ENCODE measurements at places on chromosomes 3 and 15.

DNA sequence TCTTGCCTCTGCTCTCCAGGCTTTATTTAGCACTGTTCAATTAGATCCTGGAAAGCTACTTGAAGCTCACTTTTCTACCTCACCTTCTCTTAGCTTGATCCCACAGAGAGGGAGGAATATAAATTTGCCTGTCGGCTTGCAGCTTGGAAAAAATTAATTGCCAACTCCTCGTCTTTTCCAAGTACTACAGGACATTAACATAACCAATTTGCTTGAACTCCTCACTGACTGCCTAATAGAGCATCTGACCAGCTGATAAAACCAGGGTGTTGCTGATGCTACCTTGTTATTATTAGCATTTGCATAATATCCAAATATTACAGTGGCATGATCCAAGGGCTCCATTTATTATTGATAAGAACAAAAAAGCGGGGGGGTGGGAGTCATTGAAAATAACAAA is 561.8 kb downstream of the MCTP2 start:
- no peak overlapping the region for H3K27ac ChIP-seq
- peaks cover 7% of the 10 kb centered on the region for H3K36me3 ChIP-seq
- DNase-seq: no peak
- H3K4me3 ChIP-seq: no peak overlapping the region
- H3K27me3 ChIP-seq: peaks cover 2% of the 10 kb centered on the region

- no peaks in the 10 kb centered on the region for H3K27me3 ChIP-seq
- H3K4me3 ChIP-seq: no peak overlapping the region
- no peaks in the 10 kb centered on the region for H3K36me3 ChIP-seq
- no peak overlapping the region for H3K27ac ChIP-seq
- peaks cover 14% of the 10 kb centered on the region for H3K4me1 ChIP-seq
Observed at GRCh38 chr3:108127301-108127988, 36.6 kb upstream of the CD47 start.

GRCh38 chr3:64215559-64215958 is 9.7 kb downstream of the PRICKLE2 start:
- no peaks in the 10 kb centered on the region for H3K36me3 ChIP-seq
- no peaks in the 10 kb centered on the region for H3K27me3 ChIP-seq
- no peak overlapping the region for H3K27ac ChIP-seq
- DNase-seq: no peak

- peak overlapping the region; percentile 15 for H3K4me3 ChIP-seq
- DNase-seq: no peak
- H3K4me1 ChIP-seq: no peaks in the 10 kb centered on the region
- peaks cover 3% of the 10 kb centered on the region for H3K27me3 ChIP-seq
Observed at GRCh38 chr3:52690560-52690959, 4.7 kb downstream of the GNL3 start.

DNA sequence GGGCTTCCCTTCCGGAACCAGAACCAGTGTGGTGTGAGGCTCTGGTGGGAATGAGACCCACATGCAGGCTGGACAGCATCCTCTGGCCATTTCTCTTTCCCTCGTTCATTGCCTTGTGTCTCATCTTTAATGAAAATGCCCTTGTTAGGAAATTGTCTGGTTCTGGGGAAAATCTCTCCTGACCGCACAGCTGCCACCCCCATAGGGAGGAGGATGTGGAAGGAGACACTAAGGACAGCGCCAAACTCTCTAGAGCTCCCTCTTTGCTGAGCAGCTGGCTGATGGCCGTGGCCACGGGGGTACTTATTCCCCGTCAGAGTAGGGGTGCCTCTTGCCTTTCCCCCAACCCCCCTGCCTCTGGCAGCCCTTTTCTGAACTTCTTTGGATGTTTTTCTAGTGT is 297.6 kb upstream of the C2CD4B start:
- H3K36me3 ChIP-seq: no peaks in the 10 kb centered on the region
- peaks cover 3% of the 10 kb centered on the region for H3K27me3 ChIP-seq
- no peak overlapping the region for H3K27ac ChIP-seq
- H3K4me3 ChIP-seq: no peak overlapping the region

DNA sequence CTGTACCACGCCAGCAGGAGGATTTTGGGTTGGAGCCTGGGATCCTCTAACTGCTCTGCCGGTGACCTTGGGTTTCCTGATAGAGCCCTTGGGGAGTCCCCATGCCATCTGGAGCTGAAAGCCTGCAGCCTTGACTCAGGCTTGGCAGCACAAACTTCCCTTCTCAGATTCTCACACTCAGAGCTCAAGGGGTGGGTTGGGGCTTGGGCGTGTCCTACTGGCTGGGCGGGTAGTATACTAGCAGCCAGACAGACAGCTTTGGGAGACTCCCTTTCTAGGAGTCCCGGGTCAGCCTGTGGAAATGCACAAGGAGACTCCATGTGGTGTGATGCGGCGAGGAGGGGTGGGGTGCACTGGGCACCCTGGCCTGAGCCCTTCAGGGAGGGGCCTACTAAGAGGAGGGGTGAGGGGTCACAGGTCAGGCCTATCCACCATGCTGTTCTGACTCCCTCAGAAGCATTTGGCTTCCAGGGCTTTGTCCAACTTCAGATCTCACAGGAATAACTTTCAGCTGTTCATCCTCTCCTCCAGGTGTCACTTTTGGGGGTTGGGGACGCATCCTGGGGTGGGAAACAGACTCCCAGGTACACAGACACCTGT is 21.6 kb upstream of the PLXNA1 start:
- H3K27ac ChIP-seq: no peak overlapping the region
- H3K27me3 ChIP-seq: peaks cover 13% of the 10 kb centered on the region
- H3K4me3 ChIP-seq: no peak overlapping the region
- H3K36me3 ChIP-seq: peaks cover 5% of the 10 kb centered on the region

DNA sequence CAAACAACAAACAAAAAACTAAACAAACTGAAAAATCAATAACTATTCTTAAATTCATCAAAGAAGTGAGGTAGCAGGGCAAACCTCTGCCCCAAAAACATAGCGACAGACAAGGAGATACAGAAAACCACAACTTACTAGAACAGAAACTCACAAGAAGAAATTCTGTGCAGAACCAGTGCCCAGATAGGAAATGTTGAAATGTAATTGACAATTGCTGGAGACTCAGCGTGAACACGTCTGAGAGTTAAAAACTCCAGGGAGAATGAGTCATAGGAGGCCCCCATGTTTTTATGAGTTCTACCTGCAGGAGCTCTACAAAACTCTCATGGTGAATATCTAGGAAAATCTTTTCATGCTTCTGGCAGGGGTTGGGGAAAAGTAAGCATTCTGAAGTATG is 95.5 kb upstream of the SETMAR start:
- no peak overlapping the region for H3K27ac ChIP-seq
- no peaks in the 10 kb centered on the region for H3K27me3 ChIP-seq
- peaks cover 3% of the 10 kb centered on the region for H3K4me1 ChIP-seq
- no peak for DNase-seq

DNA sequence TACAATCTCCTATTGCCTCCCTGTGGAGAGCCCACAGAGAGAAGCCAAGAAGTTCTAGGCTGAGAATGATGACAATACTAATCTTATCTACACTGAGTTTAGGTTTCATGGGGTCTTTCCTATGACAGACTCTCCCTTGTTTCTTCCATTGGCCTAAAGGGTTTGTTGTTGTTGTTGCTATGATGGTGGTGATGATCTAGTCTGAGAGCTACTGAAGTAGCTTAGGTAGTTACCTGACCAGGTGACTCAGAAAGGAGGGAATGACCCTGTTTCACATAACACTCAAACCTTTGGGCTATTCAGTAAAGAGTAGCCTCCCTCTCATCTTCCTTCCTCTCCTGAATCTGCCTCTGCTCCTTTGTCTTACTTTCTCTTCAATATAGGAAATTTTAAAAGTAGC is 170.2 kb downstream of the GMNC start:
- peaks cover 1% of the 10 kb centered on the region for H3K27me3 ChIP-seq
- no peaks in the 10 kb centered on the region for H3K4me1 ChIP-seq
- H3K4me3 ChIP-seq: no peak overlapping the region
- DNase-seq: no peak
- no peaks in the 10 kb centered on the region for H3K36me3 ChIP-seq
- H3K27ac ChIP-seq: no peak overlapping the region

DNA sequence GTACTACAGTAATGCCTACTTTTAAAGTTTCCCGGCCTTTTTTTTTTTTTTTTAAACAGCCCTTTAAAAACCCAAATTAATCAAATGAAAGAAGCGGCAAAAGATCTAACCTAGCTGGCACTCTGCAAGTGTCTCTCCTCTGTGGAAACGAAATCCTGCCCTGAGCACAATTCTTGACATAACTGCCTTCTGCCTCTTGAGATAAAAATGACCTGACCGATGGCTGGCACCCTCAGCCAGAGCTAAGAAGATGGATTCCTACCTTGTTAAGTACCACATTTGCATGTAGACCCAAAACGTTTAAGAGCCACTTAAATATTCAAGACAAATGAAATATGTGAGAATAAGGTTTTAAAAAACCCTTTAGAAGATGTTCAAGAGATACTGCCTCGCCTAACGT is 16.6 kb upstream of the SLC12A8 start:
- no peak overlapping the region for H3K27ac ChIP-seq
- no peak overlapping the region for H3K4me3 ChIP-seq
- H3K36me3 ChIP-seq: no peaks in the 10 kb centered on the region
- H3K27me3 ChIP-seq: no peaks in the 10 kb centered on the region
- no peaks in the 10 kb centered on the region for H3K4me1 ChIP-seq

DNA sequence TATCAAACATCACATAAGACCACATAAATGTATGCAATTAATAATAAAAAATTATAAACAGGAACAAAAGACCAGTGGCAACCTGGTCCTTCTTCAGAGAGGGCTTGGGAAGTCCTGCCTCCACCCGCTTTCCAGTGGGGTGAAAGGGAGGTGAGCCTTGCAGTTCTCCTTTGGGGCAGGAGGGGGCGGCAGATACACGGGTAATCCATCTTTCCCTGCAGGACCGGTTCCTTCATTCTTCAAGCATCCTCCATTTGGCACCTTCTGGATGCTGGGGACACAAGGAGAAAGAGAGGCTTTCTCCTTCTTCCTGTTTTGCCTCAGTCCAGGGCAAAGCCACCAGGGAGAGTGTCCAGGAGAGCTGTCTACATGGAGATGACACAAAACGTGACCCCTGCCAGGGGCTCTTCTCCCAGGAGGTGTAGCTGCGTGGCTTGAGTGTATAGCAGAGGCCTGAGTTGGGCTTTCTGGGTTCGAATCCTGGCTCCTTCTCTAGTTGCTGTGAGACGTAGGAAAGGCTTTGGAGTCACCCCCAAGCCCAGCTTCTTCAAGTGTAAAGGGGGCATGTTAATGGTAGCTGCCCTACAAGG is 23.2 kb downstream of the RPLP1 start:
- no peak overlapping the region for H3K27ac ChIP-seq
- DNase-seq: peak; percentile 89
- peaks cover 6% of the 10 kb centered on the region for H3K27me3 ChIP-seq
- peaks cover 14% of the 10 kb centered on the region for H3K36me3 ChIP-seq

DNA sequence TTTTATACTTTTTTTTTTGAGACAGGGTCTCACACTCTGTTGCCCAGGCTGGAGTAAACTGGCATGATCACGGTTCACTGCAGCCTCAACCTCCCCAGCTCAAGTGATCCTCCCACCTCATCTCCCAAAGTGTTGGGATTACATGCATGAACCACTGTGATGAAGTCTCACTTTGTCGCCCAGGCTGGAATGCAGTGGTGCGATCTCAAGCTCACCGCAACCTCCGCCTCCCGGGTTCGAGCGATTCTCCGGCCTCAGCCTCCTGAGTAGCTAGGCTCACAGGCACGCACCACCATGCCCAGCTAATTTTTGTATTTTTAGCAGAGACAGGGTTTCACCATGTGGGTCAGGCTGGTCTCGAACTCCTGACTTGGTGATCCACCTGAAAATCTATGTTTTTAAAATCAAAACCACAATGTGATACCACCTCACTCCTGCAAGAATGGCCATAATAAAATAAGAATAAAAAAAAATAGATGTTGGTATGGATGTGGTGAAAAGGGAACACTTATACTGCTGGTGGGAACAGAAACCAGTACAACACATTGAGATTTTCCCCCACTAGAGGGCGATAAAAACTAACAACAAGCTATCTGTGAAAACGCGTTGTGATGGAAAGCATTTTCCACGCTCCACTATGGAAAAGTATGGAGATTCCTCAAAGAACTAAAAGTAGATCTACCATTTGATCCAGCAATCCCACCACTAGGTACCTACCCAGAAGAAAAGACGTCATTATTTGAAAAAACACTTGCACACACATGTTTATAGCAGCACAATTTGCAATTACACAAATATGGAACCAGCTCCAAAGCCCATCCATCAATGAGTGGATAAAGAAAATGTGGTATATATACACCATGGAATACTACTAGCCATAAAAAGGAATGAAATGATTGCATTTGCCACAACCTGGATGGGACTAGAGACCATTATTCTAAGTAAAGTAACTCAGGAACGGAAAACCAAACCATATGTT is 26.8 kb upstream of the OCA2 start:
- H3K27ac ChIP-seq: peak overlapping the region; percentile 70
- no peak for DNase-seq
- no peak overlapping the region for H3K4me3 ChIP-seq
- H3K27me3 ChIP-seq: peaks cover 3% of the 10 kb centered on the region
- peaks cover 9% of the 10 kb centered on the region for H3K4me1 ChIP-seq

GRCh38 chr3:60079076-60079475 is 1029.3 kb upstream of the CFAP20DC start:
- peaks cover 7% of the 10 kb centered on the region for H3K4me1 ChIP-seq
- H3K27me3 ChIP-seq: no peaks in the 10 kb centered on the region
- H3K27ac ChIP-seq: peak overlapping the region; percentile 83

DNA sequence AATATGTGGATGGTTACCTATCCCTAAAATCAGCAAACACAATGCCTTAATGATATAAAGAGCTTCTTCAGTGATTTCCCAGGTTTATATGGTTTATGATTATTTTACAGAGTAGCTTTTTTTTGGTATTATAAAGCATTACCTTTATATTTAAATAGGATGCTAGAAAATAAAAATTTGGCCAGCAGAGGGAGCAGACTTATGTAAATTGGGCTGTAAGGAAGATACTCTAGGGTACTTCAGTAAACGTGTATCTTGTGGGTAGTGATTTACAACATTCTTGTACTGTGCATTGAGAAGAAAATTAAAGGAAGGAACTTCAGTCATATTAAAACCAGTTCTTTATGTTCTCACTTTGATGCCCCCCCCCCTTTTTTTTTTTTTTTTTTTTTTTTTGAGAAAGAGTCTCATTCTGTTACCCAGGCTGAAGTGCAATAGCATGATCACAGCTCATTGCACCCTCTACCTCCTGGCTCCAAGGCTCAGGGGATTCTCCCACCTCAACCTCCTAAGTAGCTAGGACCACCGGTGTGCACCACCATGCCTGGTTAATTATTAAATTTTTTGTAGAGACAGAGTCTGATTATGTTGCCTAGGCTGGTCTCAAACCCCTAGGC is 167.9 kb downstream of the BBX start:
- DNase-seq: no peak
- H3K4me3 ChIP-seq: no peak overlapping the region
- H3K36me3 ChIP-seq: no peaks in the 10 kb centered on the region
- no peak overlapping the region for H3K27ac ChIP-seq
- peaks cover 2% of the 10 kb centered on the region for H3K27me3 ChIP-seq
- peaks cover 17% of the 10 kb centered on the region for H3K4me1 ChIP-seq

DNA sequence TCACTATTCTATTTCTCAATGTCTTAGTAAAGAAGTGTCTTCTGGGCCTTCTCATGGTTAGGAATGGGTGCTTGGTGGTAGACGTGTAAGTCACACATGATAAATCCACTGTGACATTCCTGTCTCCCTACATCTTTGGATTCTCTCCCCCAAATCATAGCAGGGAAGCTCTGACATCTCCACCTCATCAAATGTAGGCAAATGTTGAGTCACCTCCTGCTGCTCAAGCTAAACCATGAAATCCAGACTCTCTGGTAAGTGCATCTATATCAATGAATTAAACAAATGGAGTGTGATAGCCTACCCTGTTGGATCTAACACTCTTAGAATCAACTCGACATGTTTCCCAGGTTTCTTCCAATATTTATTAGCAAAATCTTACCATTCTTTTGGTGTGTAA is 42.8 kb upstream of the RPL35A start:
- no peak overlapping the region for H3K4me3 ChIP-seq
- peaks cover 3% of the 10 kb centered on the region for H3K36me3 ChIP-seq
- H3K27ac ChIP-seq: no peak overlapping the region
- no peaks in the 10 kb centered on the region for H3K4me1 ChIP-seq
- H3K27me3 ChIP-seq: peaks cover 2% of the 10 kb centered on the region

All from glutamatergic neuron (in vitro differentiated cells).